ENCODE measurements at places on chromosomes 12 and 14.

DNA sequence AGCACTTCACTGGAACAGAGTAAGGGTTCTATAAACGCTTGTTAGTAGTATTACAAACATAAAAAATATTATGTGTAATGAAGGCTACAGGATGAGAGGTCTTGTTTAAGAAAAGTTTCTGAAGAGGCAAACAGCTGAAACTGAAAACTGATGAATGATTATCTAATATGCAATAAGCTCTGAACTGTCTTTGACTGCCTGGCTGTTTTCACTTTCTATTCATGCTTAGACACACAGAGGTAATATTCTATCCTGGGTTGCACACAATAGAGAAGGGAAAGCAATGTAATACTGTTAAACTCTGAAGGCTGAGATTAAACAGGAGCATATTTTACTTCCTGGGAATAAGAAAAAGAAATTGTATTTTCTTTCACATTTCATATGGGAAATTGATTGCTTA lies 251.3 kb downstream of the ALX1 start:
- DNase-seq = no peak

GRCh38 chr12:48279101-48279500 lies 71.6 kb downstream of the ZNF641 start:
- no peak for DNase-seq

DNA sequence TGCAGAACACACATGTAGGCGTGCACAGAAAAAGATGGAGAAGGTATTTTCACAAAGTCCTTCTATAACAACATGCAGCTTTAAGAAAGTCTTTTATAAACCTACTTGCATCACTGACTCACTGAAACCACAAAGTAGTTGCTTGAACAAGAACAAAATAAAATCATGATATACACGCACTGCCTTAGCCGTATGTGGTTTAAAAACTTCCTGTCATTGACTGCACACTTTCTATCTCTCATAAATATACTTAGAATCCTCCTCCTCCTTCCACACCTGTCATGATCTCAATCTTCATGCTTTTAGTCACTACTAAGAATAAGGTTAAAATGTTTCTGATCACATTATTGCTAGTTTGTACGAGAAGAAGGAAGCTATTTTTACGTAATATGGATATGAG lies 31.8 kb upstream of the RAD51AP1 start:
- DNase-seq = peak; percentile 37

DNA sequence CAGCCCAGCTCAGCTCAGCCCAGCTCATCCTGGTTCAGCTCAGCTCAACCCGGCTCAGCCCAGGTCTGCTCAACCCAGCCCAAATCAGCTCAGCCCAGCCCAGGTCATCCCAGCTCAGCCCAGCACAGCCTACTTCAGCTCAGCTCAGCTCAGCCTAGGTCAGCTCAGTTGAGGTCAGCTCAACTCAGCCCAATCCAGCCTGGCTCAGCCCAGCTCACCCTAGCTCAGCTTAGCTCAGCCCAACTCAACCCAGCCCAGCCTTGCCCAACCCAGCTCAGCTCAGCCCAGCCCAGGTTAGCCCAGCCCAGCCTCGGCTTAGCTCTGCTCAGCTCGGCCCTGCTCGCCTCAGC lies 332.3 kb downstream of the TMEM121 start:
- DNase-seq = no peak

DNA sequence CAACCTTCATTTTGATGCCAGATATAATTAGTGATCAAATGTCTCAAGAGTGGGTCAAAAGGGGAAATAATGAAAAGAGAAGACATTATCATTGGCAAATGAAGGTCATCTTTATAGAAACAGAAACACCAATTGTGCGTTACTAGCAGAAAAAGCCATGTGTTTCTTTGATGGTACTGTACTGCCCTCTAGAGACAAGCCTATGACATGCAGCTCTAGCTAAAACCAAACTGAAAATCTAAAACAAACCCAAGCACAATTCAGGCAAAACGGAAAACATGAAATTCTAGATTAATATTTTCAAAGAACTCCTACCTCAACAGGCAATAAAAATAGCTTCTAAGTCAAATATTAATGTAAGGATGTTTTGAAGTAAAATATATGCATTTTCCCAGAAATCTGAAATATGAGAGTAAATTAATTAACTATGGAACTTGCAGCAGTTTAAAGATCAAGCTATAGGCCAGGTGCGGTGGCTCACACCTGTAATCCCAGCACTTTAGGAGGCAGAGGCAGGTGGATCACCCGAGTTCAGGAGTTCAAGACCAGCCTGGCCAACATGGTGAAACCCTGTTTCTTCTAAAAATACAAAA lies 115.4 kb downstream of the KLHL28 start:
- DNase-seq = peak; percentile 18

DNA sequence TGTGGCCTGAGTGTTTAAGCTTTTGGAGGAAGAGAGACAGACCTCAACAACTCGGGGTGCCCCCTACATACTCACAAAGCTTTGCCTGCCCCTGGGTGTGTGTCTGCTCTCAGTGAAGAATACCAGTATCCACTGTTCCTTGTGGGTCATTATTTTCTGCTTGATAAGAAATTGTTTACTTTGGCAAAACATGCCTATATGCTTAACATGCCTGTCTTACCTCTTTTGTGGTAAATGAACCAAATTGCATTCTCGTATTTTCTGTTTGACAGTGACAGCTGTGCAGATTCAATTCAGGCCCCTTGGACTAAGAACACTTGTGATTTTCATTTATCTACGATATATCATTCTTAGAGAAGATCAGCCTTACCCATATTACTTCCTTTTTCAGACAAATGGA lies 50.6 kb upstream of the REP15 start:
- DNase-seq = no peak

DNA sequence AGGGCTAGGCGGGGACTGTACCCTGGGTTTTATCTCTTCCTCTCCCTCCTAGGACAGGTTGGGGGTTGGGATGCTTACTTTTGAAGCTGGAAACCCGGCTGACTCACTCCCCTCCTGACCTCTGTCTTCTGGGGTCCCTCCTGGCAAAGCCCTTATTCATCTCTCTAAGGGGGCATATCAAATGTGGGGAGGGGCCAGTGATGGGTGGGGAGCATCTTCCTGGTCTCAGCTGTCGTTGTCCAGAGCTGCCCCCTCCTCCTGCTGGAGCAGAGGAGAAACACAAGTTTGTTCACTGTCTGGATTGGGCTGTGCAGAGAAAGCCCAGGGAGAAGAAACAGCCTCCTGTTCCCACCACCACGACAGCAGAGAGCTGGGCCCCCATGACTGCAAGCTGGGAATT lies 85.8 kb downstream of the TNFAIP2 start:
- no peak for DNase-seq

GRCh38 chr14:71143381-71144290 lies 236.4 kb downstream of the PCNX1 start:
- peak; percentile 46 for DNase-seq

- no peak for DNase-seq
Observed at GRCh38 chr14:76688383-76688671, 72.9 kb upstream of the VASH1 start.

Measured in hepatic stellate cell (primary cell).